Aorta (tissue), 5 donors: ENCODE measurements at places on chromosomes 3 and 15. TPM values are rescaled to one million over a fixed set of nuclear protein-coding genes. Genes with fewer than 3 reads are reported as not detected.

SNX22 gene
- 0.39 TPM for total RNA-seq

SLC25A36 gene
- 49.0 TPM for total RNA-seq

SIDT1 gene
- total RNA-seq = 3.0 TPM

SCN11A gene
- 0.93 TPM for total RNA-seq

ZNF619 gene
- 7.1 TPM for total RNA-seq

STAB1 gene
- total RNA-seq = 651 TPM

PPP2R3A gene
- 15.6 TPM for total RNA-seq

PLCH1 gene
- not detected for total RNA-seq
